ENCODE measurements at places on chromosomes 5 and 9.

DNA sequence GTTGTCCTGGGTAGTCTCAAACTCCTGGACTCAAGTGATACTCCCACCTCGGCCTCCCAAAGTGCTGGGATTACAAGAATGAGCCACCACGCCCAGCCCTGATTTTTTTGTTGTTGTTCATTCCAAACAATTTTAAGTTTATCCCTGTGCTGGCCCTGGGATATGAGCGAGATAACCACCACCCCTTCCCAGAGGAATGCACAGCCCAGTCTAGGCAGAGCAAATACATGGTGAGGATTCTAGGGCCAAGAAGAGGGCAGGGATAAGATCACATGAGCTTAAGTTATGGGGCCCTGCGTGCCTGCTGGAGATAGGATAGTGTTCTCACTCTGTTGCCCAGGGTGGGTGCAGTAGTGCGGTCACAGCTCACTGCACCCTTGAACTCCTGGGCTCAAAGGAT is 21.0 kb upstream of the TOR1B start:
- no peak for DNase-seq

DNA sequence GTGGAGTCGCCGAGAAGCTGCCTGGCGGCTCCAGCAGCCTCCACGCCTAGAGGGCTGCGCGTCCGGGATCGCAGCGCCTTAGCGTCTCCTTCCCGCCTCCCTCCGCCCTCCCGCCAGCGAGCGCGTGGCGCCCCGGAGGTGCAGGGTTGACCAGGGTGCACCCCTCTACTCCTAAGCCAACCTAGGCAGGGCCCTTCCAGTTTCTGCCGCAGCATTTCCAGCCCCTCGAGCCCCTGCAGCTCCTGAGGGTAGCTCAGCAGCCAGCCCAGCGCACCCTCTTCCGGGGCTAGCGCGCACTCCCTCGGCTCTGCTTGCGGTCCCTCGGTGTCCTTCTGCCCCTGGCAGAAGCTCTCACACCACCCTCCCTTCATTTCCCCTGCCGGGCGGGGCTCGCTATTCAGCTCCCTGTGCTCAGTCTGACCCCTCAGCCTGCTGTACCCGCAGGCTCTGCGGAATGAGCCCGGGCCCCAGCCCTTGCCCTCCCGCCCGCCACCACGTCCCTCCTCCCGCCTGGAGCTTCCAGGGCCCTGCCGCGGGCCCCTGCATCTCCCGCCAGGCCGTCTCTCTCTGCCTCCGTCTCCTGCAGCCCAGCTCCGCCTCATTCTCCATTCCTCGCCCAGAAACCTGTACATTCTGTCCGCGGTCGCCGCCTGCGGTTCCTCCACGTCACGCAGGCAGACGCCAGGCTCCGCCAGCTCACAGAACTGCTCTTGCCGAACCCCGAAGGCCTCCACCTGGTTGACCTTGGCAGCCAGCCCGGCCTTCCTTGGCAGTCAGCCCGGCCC is 61.8 kb downstream of the SPATA31C2 start:
- no peak for DNase-seq

DNA sequence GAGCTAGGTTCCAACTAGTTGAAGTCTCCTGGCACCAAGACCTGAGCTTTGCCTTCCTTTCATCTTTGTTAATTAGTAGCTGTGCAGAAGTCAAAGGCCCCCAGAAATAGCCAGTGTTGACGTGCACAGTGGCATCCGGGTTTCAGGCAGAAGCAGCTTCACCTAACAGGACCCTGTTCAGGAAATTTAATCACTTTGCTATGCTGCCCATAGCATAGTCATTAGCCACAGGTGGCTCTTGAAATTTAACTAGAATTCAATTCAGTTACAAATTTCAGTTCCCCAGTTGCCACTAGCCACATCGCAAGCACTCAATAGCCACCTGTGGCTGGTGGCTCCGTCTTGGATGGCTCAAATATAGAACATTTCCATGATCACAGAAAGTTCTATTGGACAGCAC is 179.1 kb downstream of the GOLPH3 start:
- no peak for DNase-seq

- no peak for DNase-seq
Measured at GRCh38 chr9:120652934-120653333, 61.3 kb downstream of the MEGF9 start.

- DNase-seq, result no peak
Measured at GRCh38 chr9:68931821-68932220, 82.1 kb downstream of the PRKACG start.
